ENCODE measurements at places on chromosomes 5 and 9. TPM values are rescaled to one million over a fixed set of nuclear protein-coding genes. Genes with fewer than 3 reads are reported as not detected.

Gene TSLP
- total RNA-seq = 3.8 TPM

Gene WDR38
- total RNA-seq = not detected

Gene ATP10B
- 12.1 TPM for total RNA-seq

Gene PDCD1LG2
- total RNA-seq = 0.32 TPM

Gene PCDHB6
- total RNA-seq = 0.16 TPM

Gene HDAC3
- 48.2 TPM for total RNA-seq

Gene OR1Q1
- total RNA-seq = not detected

Gene DPYSL3
- total RNA-seq = 5.1 TPM

Gene RPL35
- total RNA-seq = 1,741 TPM

Gene OLFM1
- total RNA-seq = 4.9 TPM

Gene LRRC70
- 0.16 TPM for total RNA-seq

Gene PCDHGA9
- 3.1 TPM for total RNA-seq

Gene CDHR2
- not detected for total RNA-seq

Gene SLC36A2
- not detected for total RNA-seq

Gene TAS2R1
- not detected for total RNA-seq

Gene PCDHGA5
- total RNA-seq = 0.72 TPM

Gene GLRA1
- not detected for total RNA-seq
